Mesothelial cell of epicardium (in vitro differentiated cells): ENCODE measurements at places on chromosomes 11 and 22.

DNA sequence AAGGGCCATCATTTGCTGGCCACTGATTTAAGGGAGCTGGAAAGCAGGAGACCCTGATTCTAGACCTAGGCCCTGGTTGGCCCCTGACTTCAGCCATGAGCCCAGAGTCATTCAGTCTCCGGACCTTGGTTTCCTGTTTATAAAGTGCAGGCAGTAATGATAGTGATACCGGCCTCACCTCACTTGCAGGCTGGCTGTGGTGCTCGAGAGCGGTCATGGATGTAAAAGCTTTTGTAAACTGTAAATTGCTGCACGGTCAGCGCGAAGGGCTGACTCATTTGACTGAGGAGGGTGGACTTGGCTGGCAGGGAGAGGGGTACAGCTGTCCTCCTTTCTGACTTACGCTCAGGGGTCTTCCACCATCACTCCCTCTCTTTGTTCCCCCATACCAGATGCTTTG, 37.4 kb downstream of the FBLN1 start:
- DNase-seq = no peak
- no peak overlapping the region for H3K4me3 ChIP-seq
- no peaks in the 10 kb centered on the region for H3K27me3 ChIP-seq
- peaks cover 33% of the 10 kb centered on the region for H3K36me3 ChIP-seq
- H3K4me1 ChIP-seq = peaks cover 12% of the 10 kb centered on the region
- H3K27ac ChIP-seq = no peak overlapping the region

DNA sequence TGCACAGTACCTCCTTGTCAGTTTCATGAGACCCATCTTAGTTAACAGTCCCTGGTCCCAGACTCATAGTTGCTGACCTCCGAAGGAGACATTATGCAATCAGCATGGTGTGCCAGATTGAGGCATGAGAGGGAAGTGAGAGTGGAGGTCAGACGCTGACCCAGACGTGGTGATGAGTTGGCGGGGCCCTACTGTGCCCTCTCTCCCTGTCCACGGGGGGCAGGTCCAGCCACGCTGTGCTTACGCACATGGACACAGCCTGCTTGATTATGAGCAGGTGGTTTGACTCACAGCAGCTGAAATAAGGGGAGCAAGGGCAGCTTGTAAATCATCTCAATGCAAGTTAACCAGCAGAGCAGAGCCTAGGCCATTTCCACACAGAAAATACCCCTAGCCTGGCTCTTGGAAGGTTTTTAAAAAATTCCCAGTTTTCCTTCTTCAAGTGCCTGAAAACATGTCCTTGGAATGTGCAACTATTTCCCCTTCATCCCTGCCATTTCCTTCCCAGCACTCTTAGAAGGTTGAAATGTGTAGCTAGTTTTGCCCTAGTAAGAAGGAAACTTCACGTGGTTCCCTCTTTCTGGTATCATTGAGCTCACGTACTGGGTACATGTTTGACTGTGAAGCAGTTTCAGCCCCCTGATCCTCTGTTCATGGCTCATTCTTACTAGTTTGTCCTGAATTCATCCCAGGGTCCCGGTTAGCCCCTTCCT, 122.6 kb upstream of the SORL1-AS1 start:
- H3K4me3 ChIP-seq = no peak overlapping the region
- H3K27ac ChIP-seq = no peak overlapping the region
- peaks cover 26% of the 10 kb centered on the region for H3K36me3 ChIP-seq
- DNase-seq = no peak
- peaks cover 6% of the 10 kb centered on the region for H3K4me1 ChIP-seq

- no peak overlapping the region for H3K4me3 ChIP-seq
- peaks cover 18% of the 10 kb centered on the region for H3K27me3 ChIP-seq
- H3K36me3 ChIP-seq = no peaks in the 10 kb centered on the region
- H3K27ac ChIP-seq = peak overlapping the region; percentile 17
- no peak for DNase-seq
- peaks cover 8% of the 10 kb centered on the region for H3K4me1 ChIP-seq
Measured at GRCh38 chr22:35212009-35212408, 45.3 kb upstream of the HMGXB4 start.

GRCh38 chr11:125680747-125681146, at the start of gene ACRV1:
TSS of gene ACRV1 (minus strand) at chr11:125680847. CDS start at chr11:125680780, 67 bp downstream.
- H3K4me3 ChIP-seq = no peak within 1 kb of the TSS
- H3K27ac ChIP-seq = no peak within 1 kb of the TSS

GRCh38 chr11:5695580-5695979, 6.0 kb downstream of the TRIM22 start:
- H3K27ac ChIP-seq = no peak overlapping the region
- H3K27me3 ChIP-seq = no peaks in the 10 kb centered on the region
- no peak overlapping the region for H3K4me3 ChIP-seq
- H3K4me1 ChIP-seq = peaks cover 10% of the 10 kb centered on the region

GRCh38 chr11:1467270-1467669, 19.3 kb downstream of the MOB2 start:
- H3K36me3 ChIP-seq = peaks cover 9% of the 10 kb centered on the region
- H3K27ac ChIP-seq = no peak overlapping the region
- H3K27me3 ChIP-seq = no peaks in the 10 kb centered on the region

DNA sequence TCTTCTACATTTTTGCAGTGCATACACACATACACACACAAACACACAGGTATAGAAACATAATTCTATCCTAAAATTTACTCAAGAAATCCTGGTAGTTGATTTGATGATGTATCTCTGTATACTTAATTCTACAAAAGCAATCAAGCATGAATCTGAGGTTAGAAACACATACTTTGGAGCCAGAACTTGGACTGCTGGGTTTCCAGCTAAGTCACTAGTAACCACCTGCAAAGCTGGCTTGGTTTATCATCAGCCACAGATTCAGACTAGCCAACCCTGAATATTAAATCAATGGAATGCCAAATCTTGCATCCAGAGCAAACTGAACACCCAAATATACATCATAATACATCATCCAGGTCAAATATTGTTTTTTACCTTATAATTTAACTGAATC, 24.8 kb upstream of the POU2AF2 start:
- no peak overlapping the region for H3K4me3 ChIP-seq
- peaks cover 2% of the 10 kb centered on the region for H3K27me3 ChIP-seq
- H3K27ac ChIP-seq = no peak overlapping the region
- no peaks in the 10 kb centered on the region for H3K36me3 ChIP-seq
- no peak for DNase-seq
- H3K4me1 ChIP-seq = no peaks in the 10 kb centered on the region

GRCh38 chr22:20319041-20319744, 667 bp downstream of the DGCR6L start:
- H3K4me3 ChIP-seq = peak overlapping the region; percentile 85
- no peak for DNase-seq
- H3K27me3 ChIP-seq = no peaks in the 10 kb centered on the region
- H3K4me1 ChIP-seq = peaks cover 46% of the 10 kb centered on the region
- peak overlapping the region; percentile 90 for H3K27ac ChIP-seq

DNA sequence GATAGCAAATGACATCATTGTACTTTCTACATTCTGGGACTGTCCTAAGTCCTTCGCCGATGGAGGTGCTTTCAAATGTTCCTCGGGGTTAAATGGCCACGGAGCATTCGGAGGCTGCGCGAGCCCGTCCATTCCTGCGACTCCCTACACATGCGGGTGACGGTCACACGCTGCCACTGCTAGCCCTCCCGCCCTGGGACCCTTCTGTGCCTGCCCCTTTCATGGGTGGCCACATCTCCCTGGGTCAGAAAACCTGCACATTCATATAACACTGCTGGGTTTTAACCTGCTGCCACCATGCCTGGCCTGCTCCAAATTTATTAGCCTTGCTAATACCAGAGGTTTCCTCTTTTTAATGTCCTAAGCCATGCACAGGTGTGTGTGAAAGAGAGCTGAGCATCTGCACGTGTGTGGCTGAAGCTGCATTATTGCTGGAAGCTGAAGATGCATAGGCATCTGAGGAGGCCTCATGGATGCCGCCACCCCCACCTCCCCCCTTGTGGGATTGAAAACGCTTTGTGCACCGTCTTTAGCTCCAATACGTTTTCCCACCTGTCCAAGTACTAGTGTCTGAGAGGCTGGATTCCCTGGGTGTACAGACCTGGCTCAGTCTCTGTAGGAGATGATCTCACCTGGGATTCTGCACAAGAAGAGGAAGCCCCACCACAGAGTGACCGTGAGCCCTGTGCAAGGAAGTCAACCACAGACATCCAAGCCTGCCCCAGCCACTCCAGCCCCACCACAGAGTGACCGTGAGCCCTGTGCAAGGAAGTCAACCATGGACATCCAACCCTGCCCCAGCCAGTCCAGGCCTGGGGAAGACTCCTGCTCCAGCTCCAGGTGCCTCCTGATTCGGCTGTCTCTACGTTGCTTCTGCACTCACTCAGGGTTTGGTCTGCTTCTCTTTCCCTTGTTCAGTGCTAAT, 626.4 kb downstream of the BRD1 start:
- DNase-seq = peak; percentile 14
- H3K4me1 ChIP-seq = no peaks in the 10 kb centered on the region
- H3K27me3 ChIP-seq = peaks cover 47% of the 10 kb centered on the region
- no peak overlapping the region for H3K27ac ChIP-seq
- H3K4me3 ChIP-seq = no peak overlapping the region

GRCh38 chr11:10318527-10318802, 13.6 kb downstream of the ADM start:
- H3K4me1 ChIP-seq = peaks cover 14% of the 10 kb centered on the region
- H3K36me3 ChIP-seq = no peaks in the 10 kb centered on the region
- H3K4me3 ChIP-seq = no peak overlapping the region
- no peak overlapping the region for H3K27ac ChIP-seq
- no peak for DNase-seq

DNA sequence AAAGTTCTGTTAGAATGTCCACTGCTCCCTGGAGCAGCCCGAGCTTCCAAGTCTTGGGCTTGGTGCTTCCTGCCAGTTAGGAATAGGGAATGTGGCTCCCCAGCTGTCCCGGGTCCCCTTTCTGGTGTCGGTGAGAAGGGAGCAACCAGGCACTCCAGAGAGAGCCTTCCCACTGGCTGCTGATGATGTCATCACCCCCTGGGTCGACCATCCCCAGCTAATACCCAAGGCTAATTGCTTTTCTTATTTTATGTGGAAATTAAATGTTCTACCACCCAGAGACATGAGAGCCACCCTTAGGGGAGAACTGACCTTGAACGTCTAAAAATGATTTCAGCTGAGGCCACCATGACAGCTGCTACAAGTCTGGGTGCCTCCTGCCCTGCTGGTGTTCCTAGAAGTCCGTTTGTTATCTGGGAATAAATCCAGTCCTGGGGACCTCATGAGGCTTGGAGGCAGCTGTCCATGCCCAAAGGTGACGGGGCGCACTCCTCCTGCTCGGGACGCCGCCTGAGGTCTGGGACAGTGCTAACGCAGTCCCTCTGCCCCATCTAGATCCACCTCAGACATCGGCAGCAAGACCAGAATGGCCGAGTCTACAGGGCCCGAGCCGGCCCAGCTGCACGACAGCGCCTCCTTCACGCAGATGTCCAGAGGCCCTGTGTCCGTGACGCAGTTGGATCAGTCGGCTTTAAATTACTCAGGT, 42.3 kb downstream of the C11orf91 start:
- peaks cover 4% of the 10 kb centered on the region for H3K27me3 ChIP-seq
- no peaks in the 10 kb centered on the region for H3K36me3 ChIP-seq
- no peak overlapping the region for H3K4me3 ChIP-seq
- no peak for DNase-seq
- no peak overlapping the region for H3K27ac ChIP-seq
- H3K4me1 ChIP-seq = no peaks in the 10 kb centered on the region

DNA sequence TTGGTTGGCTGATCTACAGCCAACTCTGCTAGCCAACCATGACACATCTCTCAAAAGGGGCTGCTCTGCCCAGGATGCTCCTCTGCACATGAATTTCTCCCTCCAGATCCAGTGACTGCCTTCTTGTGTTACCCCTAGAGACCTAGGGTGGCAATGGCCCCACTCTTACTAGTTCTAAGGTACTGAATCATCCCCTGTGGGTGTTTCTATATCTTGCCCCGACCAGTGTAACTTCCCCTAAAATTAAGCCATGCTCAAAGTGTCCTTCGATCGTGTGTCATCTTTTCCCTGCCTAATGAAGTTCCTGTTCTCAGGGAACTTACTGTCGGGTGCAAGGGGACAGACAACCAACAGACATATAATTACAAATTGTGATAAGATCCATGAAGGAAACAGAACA, 113.3 kb downstream of the FAM76B start:
- H3K27me3 ChIP-seq = no peaks in the 10 kb centered on the region
- H3K27ac ChIP-seq = no peak overlapping the region
- H3K4me1 ChIP-seq = peaks cover 20% of the 10 kb centered on the region
- DNase-seq = no peak
- no peak overlapping the region for H3K4me3 ChIP-seq
